MV-4-11 (cell line): ENCODE measurements at places on chromosomes 4 and X.
A peak's percentile ranks its signal among the peaks of the same experiment; 100 is the strongest.

DNA sequence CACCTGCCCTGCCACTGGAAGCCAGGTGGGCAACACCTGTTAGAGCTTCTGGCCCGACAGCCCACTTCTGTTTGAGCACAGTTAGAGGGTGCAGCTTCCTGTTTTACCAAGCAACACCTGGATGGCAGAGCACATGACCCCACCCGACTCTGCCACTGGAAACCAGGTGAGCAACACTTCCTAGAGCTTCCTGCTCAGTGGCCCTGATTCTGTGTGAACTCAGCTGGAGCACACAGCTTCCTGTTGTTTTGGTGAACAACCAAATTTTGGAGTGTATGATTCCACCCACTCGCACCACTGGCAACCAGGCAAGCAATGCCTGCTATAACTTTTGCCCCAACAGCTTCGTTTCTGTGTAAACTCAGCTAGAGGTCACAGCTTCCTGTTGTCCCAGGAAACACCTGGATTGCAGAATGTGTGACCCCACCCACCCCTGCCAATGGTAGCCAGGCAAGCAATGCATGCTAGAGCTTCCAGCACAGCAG, 163.8 kb upstream of the KLF8 start:
- no peak for DNase-seq

DNA sequence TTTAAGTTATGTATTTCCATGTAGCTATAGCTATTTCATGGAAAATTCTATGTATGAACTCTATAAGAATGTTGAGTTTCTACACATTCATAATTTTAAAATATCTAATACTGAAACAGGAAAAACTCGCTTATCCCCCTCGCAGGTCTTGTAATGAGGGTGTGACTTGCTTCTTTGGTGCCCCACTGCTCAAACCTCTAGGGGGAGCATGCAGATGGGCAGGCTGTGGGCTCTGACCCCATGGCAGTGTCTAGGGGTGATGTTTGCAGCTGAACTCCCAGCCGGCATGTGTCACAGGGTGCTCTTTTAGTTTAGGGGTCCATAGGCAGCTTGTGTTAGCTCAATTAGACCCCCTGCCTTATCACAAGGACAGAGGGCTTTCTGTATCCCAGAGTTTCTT, 1825.7 kb upstream of the ADGRL3 start:
- DNase-seq: no peak

DNA sequence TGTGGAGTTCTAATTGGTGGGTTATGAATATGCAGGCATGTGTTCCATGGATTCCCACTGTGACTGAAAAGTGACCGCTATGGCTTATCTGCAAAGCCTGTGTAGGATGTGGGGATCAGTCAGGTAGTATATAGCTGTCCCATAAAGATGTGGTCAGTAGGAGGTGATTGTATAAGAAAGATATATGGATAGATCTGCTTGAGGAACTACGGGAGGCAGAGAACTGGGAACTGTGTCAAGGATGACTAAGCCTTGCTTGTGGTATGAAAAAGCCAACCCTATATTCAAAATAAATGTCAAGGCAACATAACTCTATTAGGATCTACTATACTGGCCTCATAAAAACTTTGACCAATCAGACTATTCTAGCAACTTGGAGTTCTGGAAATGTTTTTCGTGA, 185.2 kb downstream of the KLHL4 start:
- DNase-seq: no peak

- no peak for DNase-seq
These were observed 876 bp downstream of the HPRT1 start for GRCh38 chrX:134460862-134461220.

DNA sequence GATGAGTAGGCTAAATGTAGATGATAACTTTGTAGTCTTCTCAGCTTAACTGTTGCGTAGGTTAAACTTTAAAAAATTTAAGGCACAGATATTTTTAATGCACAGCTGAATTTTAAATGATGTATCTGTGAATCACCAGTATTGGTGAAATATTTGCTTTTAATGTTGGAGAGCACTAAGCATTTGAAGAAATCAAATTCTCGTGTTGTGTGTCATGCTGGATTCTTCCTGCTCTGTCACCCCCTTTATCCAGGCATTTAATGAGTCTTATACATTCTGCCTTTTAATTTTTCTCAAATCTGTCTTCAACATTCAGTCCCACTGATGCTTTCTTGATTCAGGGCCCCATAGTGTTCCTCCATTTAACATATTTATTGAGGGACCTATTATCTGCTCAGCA, 76.7 kb downstream of the SLC4A4 start:
- no peak for DNase-seq

DNA sequence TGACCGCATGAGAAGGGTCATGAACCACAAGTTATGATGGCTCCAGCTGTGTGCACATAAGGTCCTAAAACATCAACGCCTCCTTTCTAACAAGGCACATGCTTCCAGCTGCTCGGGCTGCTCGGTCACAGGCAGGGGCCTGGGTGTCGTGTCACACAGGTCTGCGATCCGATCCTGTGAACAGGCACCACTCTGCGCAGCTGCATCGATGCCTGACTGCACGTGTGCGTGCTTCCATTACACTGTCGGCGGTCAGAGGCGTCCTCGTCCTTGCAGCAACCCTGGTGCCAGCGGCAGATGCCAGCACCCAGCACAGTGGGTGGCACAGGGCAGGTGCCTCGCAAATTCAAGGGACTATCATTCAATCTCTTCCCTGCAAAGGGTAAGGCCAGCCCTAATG, 23.9 kb downstream of the ZFYVE28 start:
- DNase-seq: no peak

DNA sequence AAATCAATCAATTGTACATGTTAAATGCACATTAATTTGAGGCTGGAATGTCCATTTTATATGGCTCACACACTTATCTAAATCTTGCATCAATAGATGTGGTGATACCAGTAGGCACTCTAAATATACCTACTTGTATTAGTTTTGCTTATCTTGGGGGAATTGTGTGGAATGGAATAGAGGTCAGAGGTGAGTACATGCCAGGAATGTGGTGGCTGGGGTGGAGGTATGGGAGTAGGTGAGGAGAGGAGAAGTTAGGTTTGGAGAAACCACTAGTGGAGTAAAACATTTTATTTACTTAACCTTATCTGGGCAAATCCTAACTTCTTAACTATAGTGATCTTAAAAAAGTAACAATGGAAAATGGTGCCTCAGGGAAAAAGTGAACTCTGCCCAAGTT, 163.1 kb downstream of the ATG4A start:
- no peak for DNase-seq

DNA sequence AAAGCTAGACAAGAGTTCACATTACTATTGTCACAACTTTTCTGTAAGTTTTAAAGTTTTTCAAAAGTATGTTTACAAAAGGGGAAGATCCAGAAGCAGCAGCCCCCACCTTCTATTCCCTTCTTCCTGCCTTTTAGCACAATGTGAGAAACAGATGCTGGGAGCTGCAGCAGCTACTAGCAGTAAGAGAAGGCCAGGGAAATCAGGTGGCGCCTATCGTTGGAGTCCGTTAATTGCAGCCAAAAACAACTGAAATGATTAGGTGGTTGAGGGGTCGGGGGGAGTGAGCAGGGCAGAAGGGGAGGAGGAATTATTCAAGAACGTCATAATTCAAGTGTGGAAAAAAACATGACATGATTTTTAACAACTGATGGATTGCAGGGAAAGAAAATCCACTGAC, 27.4 kb downstream of the FRYL start:
- no peak for DNase-seq

- DNase-seq: no peak
These were observed 214.0 kb upstream of the SLIT2 start for GRCh38 chr4:20037745-20038144.

DNA sequence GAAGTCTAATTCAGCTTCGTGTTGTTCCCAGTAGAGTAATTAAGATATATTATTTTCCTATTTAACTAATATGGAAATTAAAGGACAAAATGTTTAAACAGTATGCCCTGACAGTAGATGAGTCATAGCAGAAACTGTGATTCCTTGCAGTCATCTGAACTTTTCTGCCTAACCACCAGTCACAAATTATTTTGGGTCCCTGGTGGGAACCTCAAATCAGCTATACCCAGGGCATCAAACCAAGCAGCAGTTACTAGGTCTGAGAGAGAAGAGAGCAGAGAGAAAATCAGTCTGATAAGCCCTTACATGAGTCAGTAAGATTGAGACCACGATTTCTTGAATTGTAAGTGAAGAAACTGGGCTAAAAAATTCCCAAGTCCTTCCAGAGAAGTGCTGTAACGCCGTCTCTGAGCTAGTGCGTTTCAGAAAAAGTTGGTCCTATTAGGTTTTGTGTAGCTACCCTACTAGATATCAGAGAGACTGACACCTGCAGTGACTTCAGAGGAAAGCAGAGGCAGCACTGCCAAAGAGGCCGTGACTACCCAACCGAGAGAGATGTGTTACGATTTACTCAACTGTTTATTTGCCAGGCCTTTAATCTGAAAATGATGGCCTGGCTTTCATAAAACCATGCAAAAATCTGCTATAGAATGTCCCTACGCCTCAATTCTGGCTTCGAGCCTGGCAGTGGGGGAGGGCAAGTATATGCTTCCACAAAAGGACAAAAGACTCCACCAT, 21.7 kb upstream of the GPM6A start:
- no peak for DNase-seq

GRCh38 chrX:22969411-22969810, 30.3 kb upstream of the DDX53 start:
- peak; percentile 72 for DNase-seq

GRCh38 chr4:19905024-19905423, 346.7 kb upstream of the SLIT2 start:
- no peak for DNase-seq

DNA sequence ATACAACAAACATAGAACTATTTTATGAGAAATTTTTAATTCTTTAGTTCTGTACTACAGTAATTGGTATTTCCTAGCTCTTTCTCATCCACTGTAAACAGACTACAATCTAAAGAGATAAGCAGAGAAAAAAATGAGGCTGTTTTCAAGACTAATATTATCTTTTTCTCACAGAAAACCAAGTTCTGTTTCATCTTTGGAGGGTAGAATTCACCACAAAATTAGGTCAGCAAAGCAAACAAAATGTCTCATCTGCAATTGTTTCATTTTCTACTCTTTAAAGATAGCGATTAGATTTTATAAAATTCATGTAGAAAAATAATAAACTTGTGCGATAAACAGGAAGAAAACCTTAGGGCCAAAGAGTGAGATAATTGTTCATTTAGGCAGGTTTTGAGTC, 10.8 kb downstream of the APOO start:
- no peak for DNase-seq

- peak; percentile 85 for DNase-seq
These were observed 56.3 kb downstream of the MSN start for GRCh38 chrX:65723706-65724105.

- no peak for DNase-seq
These were observed 132.6 kb downstream of the FHIP1A start for GRCh38 chr4:151541389-151542071.

GRCh38 chr4:162509333-162509732, 345.5 kb upstream of the FSTL5 start:
- no peak for DNase-seq

- no peak for DNase-seq
These were observed 23.5 kb downstream of the HAUS3 start for GRCh38 chr4:2218436-2218835.

DNA sequence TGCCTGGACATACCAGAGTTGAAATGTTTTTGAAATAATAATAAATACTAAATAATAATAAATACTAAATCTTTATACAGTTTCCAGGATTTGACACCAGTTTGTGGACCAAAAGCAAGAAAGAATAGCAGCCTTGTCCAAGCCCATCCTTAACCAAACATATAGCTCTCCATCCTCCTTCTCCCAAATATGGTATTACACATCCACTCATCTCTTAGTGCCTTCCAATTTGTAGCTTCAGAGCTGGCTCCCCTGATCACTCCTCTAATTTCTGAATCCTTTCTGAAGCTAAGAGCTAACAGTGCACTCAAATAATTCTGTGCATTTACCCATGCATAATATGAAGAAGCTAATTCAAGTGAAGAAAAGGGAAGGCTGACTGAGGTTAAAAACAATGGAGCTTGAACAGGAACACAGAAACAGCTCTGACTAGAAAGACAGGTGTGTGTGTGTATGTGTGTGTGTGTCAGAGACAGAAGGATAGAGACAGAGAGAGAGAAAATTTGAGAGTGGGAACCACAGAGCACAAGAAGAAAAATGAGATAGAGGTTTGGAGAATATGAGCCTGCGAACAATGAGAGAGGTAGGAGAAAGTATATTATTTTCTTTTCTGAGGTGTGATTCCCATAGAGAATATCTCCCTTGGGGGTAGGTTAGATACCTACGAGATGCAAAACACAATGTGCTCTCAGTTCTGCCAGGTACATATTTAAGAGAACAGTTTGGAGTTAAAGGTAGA, 123.5 kb downstream of the CAMK2D start:
- DNase-seq: no peak

- no peak for DNase-seq
These were observed 432.5 kb upstream of the FAM47C start for GRCh38 chrX:36575670-36576069.
